ENCODE measurements at places on chromosomes 2 and 18.

DNA sequence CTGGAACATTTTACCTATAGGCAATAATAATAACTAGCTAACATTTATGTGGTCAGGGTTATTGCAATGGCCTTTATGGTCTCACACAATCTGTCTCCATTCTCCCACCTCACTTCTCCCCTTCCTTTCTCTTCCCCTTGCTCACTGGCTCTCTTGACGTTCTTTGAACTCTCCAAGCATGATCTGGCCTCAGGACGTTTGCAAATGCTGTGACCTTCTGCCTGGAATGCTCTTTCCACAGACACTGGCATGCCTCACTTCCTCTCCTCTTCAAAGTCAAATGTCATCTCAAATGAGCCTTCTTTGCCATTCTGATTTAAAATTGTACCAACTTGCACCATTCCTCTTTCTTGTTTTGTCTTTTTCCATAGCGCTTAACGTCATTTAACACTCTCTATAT, 25.3 kb upstream of the GCG start:
- DNase-seq: no peak

GRCh38 chr18:34767601-34768027, 57.5 kb downstream of the DTNA start:
- no peak for DNase-seq

- no peak for DNase-seq
Observed at GRCh38 chr2:98913916-98914712, 21.9 kb downstream of the CRACDL start.

GRCh38 chr2:27954221-27954673, 63.7 kb downstream of the BABAM2 start:
- DNase-seq: no peak

DNA sequence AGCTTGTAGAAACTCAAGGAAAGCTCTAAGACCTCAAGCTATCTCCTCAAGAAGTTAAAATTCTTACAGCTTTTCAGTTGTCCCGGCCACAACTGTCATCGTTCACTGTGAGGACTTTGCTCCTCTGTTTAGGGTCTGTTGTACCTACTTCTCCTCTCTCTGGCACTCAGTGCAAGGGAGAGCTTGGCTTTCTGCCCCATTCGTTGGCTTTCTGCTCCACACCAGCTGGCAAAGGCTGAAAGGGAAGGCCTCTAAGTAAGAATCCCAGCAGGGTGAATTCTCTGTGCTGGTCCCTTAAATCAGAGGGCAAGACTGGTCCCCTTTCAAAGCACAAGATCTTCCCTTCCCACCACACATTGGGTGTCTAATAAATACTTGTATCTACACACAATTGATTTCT, 17.3 kb downstream of the ZBTB7C start:
- no peak for DNase-seq

DNA sequence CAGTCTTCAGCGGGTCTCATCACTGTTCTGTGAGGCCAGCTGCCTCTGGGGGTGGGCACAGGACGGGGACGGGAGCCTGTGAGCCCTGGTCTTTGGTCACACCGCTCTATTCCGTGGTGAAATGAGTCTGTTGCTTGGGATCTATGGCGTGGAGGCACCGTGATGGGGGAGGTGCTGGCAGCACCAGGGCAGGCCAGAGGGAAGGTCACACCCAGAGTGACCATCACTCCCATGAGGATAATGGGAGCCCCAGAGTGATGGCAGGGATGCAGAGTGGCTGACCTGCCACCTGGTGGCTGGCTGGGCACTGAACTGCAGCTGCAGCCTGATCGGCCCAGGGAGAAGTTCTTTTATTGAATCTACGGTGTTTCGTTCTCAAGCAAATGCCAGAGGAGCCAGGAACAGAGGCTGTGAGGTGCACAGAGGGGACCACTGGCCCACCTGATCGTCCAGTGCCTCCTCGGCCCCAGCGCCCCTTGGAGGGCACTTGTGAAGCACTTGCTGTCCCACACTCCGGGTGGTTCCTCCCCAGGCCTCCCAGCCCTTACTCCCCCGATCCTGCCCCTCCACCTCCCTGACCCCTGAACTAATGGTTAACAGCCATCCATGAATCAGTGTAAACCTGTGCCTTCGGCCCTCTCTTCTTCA, 17.9 kb downstream of the KCNIP3 start:
- no peak for DNase-seq

- DNase-seq: no peak
Observed at GRCh38 chr18:48064978-48065600, 134.6 kb upstream of the SMAD2 start.

- DNase-seq: no peak
Observed at GRCh38 chr2:39027421-39027820, 93.4 kb downstream of the SOS1 start.

DNA sequence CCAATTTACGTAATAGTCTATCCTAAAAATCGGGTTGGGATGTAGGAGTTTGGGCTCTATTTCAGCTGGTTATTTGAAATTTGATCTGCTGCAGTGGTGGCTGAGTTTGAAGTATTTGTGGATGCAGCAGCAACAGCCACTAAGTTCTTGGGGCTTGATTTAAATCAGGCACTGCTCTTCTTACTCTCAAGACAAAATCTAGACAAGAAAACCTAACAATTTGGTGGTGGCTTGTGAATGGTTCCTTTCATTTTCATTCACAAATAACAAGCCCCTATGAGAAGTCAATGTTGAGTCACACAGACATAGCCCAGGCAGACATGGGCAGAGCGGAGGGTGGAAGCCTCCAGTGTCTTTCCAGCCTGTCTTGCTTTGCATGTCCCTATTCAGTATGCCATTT, 199.3 kb downstream of the LTBP1 start:
- no peak for DNase-seq

- no peak for DNase-seq
Observed at GRCh38 chr18:10085876-10086275, 172.1 kb downstream of the VAPA start.

DNA sequence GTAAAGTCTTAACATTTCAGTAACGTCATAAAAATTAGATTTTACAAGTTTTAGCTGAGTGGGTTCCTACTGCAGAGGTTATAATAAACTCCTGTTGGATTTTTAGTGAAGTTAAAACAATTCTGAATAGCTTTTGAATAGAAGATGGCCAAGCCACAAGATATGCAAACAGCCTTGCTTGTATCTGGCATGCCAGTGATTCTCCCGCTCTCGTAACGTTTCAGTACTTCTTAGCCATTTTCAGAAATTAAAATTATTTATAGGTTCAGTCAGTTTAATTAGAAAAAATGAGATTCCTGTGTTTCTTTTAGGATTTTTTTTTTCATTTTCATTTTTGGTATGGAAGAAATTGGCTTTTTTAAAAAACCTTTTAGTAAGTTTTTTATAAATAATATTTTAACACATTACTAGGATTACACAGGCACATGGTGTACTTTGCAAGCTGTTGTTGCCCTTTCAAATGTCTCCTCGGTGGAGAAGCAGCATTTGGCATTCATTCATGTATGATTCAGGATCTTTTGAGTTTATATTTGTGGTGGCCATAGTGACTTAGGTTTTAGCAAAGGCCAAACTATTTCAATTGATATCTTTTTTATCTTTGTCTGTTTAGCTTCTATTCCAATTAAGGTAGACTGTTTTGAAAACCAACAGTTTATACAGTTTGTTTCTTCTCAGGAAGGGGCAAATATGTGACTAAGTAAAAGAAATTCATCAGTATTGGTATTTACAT, 30.6 kb upstream of the RND3 start:
- no peak for DNase-seq

DNA sequence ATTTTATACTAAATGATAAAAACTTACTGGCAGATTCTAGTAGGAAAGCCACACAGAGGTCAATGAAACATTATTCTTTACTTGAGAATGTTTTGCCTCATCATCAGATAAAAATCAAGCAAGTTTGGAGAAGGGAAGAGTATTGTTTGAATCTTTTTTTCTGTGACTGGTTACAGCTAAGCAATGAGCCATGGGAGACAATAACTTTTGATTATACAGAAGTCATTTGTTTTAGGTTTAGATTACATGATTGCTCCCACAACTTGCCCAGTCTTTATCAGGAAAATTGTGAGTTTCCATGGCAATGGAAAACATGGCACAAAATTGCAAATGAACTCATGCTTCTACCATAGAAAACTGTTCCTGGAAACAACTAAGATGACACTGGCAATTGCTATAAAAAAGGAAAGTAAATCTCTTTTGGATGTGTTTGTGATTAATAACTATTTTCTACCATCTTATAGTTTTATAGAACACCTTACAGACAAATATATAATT, 476.8 kb downstream of the MBD2 start:
- no peak for DNase-seq

- no peak for DNase-seq
Observed at GRCh38 chr18:58495207-58495606, 133.7 kb downstream of the ALPK2 start.

GRCh38 chr2:40564184-40564583, 112.3 kb upstream of the SLC8A1 start:
- no peak for DNase-seq

DNA sequence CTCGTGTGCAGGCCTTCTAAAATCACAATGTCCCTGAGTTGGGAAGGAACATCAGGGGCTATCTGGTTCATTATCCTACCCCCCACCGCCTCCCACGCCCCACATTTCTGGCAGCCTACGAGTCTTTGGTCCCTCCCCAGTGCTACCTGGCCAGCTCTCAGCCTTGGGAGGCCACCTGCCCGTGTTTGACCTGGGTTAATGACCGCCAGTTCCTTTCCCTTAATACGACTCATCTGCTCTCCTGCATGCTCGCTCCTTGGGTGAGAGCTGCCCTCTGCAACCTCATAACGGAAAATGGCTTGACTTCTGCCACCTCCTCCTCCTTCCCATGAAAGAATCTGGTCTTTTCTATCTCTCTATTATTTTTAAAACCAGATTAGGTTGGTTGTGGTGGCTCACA, 112.5 kb downstream of the NEDD4L start:
- DNase-seq: no peak

DNA sequence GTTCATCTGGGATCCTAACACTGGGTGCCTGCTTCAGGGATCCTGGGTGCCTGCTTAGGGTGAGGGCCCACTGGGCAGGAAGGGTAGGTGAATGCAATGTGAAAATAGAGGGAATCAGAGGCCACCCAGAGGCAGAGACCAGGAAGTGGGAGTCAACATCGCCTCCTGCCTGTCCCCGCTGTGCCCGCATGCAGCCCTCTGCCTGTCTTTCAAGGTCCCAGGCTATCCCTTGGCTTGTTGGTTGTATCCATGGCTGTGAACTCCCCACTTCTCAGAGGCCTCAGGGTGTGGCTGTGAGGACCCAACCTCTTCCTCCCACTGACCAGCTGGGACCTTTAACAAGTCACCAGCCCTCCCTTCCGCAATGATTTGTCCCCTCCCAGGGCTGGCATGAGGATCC, 26.5 kb downstream of the PSD4 start:
- DNase-seq: no peak

DNA sequence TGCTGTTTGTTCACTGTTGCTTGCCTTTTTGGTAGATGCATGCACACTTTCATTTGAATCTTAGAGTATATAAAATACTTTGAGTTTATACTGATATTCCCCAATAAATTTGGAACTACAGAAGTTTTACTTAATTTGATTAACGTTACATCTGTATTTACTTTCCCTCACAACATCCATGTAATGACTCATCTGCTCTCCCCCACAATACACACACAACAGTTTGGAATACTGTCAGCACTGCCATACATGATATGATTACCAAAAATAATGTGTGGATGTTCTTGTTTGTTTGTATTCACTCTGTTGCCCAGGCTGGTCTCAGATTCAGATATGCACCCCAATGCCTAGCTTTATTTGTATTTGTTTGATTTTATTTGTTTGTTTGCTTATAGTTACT, 144.2 kb downstream of the WDR7 start:
- no peak for DNase-seq

GRCh38 chr2:58428096-58429013, 187.2 kb upstream of the FANCL start:
- DNase-seq: no peak

DNA sequence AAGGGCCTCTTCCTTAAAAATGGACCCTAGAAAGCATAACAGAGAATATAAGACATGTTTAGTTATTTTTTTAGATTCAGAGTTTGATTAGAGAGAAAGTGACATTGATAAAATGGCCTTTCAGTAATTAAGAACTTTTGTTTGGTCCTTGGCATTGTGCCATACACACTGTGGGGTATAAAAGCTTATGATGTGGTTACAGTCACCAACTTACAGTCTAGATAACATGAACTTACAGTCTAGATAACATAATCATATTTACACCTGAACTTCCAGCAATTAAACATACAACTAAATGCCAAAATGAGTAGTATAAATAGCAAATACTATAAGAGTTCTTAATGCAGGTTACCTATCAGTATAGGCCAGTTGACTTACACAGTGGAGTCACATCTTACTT, 25.6 kb upstream of the EFEMP1 start:
- DNase-seq: no peak

GRCh38 chr2:237942513-237942899, 24.3 kb upstream of the UBE2F start:
- DNase-seq: no peak

DNA sequence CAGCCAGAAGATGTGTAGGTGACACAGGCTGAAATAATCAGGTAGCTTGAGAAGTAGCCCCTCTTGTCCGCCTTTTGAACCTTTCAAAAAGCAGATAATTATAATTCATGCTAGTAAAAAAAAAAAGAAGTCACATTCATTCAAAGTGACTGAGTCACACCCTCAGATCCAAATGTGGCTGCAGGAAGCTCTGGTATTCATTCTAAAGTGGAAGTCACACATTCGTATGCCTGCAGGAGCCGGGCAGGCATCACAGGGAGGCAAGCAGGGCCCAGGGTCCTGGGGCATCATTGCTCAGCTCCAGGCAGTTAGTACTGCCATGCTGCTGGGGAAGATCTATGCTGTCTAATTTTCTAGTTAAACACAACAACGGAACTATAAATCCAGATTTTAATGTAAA, 21.7 kb upstream of the RAB11FIP5 start:
- no peak for DNase-seq

GRCh38 chr2:100212850-100213249, 70.5 kb upstream of the AFF3 start:
- DNase-seq: no peak

GRCh38 chr2:3254442-3254941, 123.1 kb downstream of the EIPR1 start:
- DNase-seq: no peak

All from effector memory CD8-positive, alpha-beta T cell (primary cell).